ENCODE measurements at places on chromosomes 5 and 9.

DNA sequence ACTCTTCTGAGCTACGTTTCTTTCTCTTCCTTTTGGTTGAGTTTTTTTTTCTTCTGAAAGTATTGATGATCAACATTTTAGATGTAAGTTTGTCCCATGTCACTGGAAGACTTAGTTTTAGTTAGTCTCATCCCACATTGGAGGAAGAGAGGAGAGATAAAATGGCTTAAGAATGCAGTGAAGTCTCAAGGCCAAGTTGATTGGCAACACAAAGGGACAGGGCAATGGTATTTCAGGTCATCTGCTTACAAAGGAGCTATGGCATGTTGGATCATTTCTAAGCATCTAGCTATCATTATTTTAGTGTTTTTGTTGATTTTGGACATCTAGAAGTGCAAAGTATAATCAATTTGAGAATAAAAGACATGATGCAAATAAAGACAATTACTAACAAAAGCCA, 58.6 kb downstream of the CDKN2A start:
- no peak for DNase-seq

- no peak for DNase-seq
These were observed 139.9 kb upstream of the RETREG1 start for GRCh38 chr5:16756692-16757091.

GRCh38 chr9:23829580-23830475, 3.8 kb upstream of the ELAVL2 start:
- DNase-seq, result no peak

DNA sequence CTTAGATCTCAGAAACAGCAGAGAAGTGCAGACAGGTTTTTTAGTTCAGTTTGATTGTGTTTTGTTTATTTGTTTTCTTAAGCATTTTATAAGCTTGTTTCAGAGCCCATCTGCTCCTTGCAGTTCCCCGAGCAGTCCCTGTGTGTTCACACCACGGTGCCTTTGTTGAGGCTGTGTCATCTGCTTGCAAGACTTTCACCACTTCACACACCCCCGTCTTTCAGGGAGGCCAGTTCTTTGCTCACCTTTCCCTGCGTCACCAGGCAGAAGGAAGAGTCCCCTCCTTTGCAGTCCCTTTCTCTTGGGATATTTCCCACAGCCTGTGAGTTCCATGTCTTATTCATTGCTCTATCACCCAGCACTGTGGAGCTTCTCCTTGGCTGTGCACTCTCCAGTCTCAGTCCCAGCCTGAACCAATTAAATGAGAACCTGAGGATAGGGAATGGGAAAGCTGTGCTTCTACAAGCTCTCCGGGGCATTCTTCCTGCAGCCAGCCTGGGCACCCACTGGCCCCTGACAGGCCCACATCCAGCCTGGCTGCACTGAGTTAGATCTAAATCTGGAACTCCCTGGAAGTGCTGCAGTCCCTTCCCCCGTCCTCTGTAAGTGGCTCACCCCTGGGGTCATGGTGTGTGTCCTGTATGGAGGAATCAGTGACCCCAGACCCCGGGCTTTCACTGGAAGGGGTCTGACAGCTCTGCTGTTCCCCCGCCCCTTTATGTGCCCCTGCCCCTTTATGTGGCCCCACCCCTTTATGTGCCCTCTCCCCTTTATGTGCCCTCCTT, 5.5 kb downstream of the MVB12B start:
- no peak for DNase-seq
